ENCODE measurements at places on chromosomes 7 and 10. TPM values are rescaled to one million over a fixed set of nuclear protein-coding genes. Genes with fewer than 3 reads are reported as not detected.

DNA sequence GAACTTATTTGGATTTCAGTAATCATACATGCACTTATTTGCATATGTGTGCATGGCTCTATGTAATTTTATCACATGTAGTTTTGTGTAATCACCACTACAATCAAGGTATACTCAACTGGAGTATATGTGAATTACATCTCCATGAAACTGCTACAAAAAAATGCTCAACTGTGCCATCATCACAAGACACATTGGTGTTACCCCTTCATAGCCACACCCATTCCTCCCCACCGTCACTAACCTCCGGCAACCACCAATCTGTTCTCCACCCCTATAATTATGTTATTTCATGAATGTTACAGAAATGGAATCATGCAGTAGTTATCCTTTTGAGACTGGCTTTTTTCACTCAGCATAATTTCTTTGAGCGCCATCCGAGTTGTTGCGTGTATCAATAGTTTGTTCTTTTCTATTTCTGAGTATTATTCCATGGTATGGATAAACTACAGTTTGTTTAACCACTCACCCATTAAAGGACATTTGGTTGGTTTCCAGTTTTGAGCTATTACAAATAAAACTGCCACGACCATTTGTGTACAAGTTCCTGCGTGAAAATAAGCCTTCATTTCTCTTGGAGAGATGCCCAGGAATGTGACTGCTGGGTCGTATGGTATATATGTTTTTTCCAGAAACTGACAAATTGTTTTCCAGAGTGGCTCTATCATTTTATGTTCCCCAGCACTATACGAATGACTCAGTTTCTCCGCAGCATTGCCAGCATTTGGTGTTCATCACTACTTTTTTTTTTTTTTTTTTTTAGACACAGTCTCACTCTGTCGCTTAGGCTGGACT, 11.3 kb upstream of the SMO start:
- no peak for DNase-seq

Gene ERVW-1
- total RNA-seq = not detected

- DNase-seq = no peak
Observed at GRCh38 chr10:17249820-17250219, 21.8 kb downstream of the VIM start.

- DNase-seq = peak; percentile 62
Observed at GRCh38 chr10:104274762-104275721, 6.1 kb downstream of the GSTO2 start.

DNA sequence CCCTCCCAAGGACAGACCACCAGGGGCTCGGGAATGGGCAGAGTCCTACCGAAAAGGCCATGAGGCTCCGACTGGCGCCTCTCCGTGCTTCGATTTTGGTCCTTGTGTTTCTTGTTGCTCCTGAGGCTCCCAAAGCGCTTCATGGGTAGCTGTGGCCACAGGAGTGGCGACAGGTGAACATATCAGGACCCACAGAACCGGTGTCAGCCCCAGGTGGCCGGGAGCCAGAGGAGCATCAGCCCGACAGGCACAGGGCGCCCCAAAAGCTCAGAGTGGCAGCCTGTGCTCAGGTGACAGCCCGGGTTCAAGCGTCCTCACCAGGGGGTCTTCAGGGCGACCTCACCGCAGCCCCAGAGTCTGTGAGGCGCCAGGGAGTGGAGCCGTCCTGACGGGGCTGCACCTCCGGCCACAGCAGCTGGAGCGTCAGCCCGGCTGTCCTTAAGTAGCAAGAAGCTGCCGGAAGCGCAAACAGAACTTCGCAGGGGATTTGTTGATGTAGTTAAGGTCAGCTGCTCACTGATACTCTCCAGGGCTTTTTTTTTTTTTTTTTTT, 141.0 kb downstream of the PRKAG2 start:
- DNase-seq = no peak

GRCh38 chr7:2785071-2785500, 59.0 kb downstream of the GNA12 start:
- no peak for DNase-seq

GRCh38 chr7:76155938-76156337, 45.8 kb upstream of the SRRM3 start:
- no peak for DNase-seq

DNA sequence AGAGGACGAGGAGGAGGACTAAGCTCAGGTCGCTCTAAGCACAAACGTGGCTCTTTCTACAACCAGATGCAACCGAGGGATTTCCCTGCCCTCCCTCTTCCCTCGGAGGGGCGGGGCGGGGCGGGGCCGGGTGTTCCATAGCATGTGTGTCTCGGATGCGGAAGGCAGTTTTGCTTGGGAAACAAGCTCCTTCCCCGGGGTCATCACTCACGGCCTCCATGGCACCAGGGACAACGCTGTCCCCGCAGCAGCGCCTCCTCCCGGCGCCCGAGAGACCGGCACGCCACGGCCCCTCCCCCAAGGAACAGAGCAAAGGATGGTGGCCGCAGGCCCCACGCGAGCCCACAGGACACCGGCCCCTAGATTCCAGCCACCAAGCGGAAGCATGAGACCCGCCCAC, 110.5 kb downstream of the PAXIP1 start:
- peak; percentile 69 for DNase-seq

Gene CABCOCO1
- 1.3 TPM for total RNA-seq

GRCh38 chr7:90607196-90607595, 11.1 kb downstream of the CDK14 start:
- DNase-seq = peak; percentile 51

DNA sequence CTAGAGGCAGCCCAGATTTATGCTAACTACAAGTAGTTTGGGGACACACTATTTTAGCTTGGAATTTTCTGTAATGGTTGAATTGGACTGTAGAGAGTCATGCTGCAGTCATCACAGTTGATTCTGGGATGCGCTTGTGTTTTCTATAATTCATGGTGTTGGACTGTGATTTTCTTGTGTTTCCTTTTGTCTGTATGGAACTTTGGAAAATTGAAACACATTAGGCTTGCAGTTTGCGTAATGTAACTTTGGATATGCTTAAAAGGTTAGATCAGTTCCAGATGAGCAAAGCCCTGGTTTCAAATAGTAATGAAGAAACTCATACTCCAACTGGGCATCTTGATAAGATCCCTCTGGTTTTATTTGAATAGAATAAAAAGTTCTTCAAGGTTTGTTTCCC, 502.2 kb downstream of the ARL4A start:
- no peak for DNase-seq

DNA sequence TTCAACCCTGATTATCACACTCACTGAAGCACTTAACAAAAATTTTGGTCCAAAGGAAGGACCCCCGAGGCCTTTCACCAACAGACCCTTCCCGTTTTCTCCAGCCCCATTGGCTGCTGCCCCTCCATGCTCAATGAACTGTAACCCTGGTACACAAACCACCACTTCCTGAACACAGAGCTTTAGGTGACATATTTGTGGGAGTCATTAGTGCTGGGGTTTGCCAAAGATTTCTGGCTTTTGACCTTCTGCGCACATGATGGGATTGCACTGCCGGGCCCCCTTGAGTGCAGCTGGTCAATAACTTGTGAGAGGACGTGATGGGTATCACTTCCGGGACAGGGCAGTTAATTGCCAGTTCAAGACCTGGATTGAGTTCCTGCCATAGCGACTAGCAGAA, 9.0 kb upstream of the CAMK1D start:
- no peak for DNase-seq

Gene EBF3
- not detected for total RNA-seq

DNA sequence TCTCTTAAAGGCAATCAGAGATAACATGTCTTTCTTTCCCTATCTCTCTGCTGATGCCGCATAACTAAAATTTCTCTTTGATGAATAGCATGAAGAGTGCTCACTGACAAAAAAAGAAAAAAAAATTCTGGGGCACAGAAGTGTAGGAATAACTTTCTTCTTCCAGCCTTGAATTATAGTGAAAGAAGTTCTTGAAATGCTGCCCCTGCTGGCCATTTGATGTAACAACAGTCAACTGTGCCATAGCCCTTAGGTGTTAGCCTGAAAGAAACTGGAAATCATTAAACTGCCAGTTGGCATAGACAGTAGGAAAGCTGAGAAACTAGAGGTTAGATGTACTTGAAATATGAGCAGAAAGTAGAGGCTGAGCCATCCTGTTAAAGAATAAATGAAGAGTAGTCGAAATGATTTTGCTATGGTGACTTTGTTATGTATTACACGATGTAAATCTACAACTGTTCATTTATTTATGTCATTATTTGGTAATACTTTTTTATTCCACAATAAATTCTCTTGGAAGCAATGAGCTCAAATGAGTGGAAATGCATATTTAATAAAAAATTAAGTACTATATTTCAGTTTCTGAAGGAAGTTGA, 48.3 kb upstream of the FAM171A1 start:
- no peak for DNase-seq

- DNase-seq = no peak
Observed at GRCh38 chr7:48901966-48902365, 22.4 kb upstream of the CDC14C start.

GRCh38 chr7:28052933-28053332, 127.7 kb downstream of the JAZF1 start:
- DNase-seq = no peak

GRCh38 chr10:19824381-19825342, 8.4 kb downstream of the PLXDC2 start:
- DNase-seq = no peak

DNA sequence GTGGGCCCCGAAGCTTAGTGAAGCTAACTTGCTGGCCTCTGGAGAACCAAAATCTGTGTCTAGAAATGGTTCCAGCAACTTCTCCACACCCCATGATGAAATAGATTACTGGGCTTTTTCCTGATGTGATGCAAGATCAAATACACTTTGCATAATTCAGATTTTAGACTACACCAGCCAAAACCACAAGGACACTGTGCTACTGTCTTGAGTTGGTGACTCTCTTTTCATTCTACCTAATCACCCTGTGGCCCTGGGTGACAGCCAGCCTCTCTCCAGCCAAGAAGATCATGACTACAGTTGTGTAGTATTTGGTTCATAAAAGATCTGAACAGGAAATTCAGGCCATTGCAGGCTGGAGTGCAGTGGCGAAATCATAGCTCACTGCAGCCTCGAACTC, 22.2 kb downstream of the AZGP1 start:
- DNase-seq = no peak

GRCh38 chr7:17094963-17095574, 203.4 kb upstream of the AHR start:
- DNase-seq = peak; percentile 48

GRCh38 chr10:12420530-12421120, 71.3 kb downstream of the CAMK1D start:
- no peak for DNase-seq

Gene CUBN
- total RNA-seq = 7.8 TPM

Measured in upper lobe of left lung (tissue), 6 donors.